ENCODE measurements at places on chromosomes 11 and 22. TPM values are rescaled to one million over a fixed set of nuclear protein-coding genes. Genes with fewer than 3 reads are reported as not detected.

- no peak for DNase-seq
Measured at GRCh38 chr22:48352086-48352911, 1475.4 kb downstream of the BRD1 start.

GRCh38 chr11:32723332-32723731, 71.1 kb downstream of the CCDC73 start:
- DNase-seq: no peak

DNA sequence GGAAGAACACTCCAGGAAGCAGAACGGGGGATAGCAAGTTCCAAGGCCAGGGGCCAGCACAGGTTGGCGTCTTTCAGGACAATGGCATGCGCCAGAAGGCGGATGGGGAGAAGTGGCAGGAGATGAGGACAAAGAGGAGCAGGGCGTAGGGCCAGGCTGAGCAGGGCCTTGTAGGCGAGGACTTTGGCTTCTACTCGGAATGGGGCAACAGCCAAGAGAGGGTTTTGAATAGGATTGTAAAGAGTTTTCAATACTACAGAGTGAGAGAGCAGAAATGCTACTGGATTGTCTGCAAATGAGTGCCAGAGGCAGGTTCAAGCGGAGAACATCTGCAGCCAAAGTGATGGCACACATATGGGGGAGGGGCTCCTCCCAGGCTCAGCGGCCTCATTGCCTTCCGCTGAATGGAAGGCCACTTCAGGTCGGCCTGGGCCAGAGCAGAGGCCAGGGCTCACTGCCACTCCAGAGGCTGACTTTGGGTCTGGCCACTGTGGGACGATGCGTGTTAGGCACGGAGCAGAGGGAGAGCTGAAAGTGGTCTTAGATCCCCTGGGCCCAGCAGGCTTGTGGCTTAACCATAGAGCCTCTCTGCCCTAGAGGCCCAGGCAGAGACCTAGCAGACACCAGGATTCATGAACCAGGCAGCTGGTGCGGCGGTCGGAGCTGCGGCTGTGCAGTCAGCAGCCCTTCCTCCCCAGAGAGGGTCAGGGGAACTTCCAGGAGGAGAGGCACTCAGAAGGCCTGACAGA, 118.2 kb downstream of the DSCAML1 start:
- no peak for DNase-seq

DNA sequence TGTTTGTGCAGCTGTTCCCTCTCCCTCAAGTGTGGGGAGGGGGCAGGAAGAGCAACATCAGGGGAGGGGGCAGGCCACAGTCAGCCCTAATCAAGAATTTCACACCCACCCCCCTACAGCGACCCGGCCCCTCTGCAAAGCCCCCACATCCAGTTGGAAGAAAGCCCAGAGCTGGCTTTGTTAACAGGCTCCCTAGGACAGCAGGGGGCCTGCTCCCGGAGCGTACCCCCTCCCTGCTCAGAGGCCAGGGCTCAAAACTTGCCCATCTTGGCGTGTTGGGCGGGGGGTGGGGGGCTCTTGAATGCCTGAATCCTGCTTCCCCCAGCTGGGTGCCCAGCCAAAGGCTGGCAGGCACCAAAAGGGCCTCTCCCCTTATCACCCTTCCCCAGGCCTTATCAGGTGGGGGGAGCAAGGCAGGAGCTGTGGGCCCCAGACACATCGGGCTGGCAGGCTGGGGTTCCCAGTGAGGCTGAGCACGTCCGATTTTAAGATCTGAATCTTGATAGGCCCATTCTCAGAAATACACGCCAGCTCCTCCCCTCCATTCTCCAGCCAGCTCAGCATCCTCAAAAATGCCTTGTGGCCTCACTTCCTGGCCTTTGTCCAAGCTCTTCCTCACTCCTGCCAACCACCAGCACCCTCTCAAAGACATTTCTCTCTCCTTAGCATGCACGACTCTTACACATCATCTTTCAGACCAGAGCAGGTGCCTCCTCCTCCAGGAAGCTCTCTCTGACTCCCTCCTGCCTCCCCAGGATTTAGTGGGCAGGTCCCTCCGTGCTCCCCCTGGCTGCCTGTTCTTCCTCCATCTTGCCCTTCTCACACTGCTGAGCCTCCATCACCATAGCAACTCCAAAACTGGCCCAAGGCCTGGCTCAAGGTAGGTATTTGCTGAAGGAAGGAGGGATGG, 384.8 kb downstream of the MN1 start:
- DNase-seq: peak; percentile 35

DNA sequence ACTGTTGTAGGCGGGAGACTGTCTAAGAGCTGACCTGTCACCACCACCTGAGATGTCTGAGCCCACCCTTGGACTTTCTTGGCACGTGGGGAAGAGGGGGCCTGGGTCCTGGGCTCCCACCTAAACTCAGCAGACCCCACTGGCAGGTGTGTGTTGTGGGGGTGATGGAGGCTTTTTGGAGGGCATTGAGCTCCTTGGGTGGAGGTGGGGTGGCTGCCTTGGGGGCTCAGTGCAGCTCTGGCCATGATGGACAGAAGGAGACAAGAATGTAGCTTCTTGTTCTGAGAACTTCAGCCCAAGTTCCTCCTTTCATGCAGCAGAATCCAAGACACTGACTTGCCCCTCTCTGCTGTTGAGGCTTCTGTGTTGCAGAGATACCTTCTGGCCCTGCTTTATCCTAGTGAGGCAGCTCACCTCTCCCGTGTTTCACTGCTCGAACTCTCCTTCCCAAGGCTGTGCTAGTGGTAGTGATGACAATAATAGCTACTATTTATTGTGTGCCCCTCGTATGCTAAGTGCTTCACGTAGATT, 116.6 kb upstream of the OR4B1 start:
- no peak for DNase-seq

DNA sequence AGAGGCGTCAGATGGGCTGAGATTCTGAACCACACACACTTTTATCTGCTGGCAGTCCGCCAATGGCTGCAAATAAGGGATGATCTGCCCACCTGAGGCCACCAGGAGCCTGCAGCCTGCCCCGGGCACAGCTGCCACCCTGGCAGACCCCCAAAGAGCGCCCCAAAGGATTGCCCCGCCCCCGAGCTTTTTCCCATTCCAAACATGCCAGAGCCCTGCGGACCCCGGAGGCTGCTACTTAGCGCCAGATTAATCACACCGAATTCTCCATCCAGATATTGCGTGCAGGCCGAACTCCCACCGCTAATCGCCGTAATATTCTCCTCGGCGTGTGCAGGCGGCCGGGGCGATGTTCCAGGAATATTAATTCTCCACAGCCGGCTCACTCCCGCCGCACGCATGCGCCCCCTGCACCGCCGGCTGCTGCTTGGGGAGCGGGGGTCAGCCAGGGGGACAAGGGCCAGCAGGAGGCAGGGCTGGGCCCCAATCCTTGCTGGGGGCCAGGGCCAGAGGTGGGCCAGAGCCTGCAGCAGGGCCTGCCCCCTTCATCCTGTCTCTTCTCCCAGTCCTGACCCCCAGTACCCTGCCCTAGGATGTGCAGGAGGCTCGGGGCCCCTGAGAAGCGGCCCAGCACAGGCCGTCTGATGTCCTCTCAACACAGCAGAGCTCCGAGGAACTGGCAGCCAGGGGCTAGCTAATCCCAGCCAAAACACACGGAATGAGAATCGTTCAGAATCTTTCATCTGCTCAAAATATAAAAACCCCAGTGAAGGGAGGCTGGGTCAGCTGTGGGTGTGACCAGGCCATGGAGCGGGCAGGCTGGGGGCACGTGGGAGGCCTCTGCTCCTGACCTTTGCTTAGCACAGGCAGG, 19.5 kb upstream of the TCF20 start:
- DNase-seq: no peak

DNA sequence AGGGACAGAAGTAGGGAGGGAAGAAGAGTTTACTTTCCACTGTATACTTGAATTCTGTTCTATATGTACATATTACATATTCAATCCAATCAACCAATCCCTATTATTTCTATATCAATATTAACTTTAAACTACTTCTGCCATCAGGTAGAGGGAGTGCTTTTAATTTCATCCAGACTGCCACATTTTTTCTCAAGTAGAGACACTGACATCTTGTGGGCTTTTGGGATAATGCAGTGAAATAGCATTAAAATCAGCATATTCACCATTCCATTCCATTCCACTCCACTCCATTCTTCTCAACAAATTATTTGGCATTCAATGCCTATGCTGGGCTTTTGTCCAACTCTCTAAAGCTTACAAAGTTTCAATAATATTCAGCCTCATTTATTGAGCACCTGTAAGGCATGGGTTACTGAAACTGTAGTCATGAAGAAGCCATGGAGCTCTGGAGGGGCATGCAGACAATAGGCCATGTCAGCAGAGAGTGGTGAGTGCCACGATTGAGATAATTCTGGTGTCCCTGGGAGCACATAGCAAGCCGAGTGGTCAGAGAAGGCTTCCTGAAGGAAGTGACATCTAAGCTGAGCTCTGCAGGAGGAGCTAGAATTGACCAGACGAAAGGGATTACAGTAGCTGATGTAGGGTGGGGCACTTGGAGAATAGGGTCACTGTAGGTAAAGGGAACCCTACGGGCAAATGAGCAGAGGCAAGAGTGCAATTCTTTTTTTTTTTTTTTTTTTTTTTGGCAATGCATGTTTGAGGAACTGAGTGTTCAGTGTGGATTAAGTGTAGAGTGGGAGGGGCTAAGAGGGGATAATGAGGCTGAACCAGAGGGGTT, 12.8 kb upstream of the CLPB start:
- DNase-seq: peak; percentile 79

DNA sequence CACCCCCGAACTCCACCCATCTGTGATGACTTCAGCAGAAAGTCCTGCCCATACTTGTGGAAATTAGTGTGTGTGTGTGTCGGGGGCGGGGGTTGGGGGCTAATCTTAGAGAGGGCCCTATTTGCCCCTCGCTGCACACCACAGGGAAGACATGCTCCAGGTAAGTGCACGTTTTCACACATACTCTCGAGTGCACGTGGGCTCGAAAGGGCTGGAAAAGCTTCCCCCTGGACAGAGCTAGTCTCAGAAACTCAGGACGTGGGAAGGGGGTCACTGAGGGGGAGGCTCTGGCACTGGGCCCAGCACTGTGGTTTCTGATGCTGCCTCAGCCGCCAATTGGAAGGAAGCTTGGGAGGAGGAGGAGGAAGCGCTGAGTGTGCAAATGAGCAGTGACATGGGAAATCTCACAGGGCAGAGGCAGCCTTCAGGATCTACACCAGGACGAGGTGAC, 40.7 kb upstream of the CD82 start:
- DNase-seq: peak; percentile 13

GRCh38 chr11:17508306-17508705, 31.7 kb upstream of the ABCC8 start:
- no peak for DNase-seq

DNA sequence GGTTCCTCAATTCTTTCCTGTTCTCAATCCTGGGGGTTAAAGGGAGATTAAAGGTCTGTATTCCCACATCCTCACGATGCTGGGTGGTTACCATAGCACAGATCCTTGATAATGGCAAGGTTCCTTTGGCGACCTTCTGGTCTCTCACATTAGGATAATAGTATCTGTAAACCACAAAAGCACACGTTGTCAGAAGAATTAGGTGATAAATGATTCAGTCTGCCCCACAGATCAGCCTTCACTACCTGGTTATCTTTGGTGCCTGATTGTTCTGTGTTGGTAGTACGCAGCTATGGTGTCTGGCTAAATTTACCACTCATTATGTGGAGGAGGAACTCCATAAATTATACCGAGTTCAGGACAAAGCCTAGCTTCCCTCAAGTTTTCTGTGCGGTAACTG, 78.4 kb downstream of the C2CD3 start:
- no peak for DNase-seq

DNA sequence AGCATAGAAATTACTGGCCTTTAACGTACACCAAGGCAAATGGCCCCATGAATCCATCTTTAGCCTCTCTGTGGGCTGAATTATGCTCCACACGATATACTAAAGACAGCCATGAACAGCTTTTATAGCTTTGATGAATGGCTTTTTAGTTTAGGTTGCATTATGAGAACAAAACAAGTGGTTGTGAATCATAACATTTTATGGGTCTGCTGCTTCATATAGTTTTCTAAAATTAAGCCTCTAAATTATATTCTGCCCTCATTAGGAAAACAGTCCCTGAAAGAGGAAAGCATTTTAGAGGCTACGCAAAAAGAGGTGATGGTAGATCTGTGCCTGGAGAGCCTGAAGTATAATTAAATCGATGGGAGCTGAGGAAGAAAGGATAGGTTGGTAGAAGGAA, 221.3 kb downstream of the CADM1 start:
- no peak for DNase-seq

DNA sequence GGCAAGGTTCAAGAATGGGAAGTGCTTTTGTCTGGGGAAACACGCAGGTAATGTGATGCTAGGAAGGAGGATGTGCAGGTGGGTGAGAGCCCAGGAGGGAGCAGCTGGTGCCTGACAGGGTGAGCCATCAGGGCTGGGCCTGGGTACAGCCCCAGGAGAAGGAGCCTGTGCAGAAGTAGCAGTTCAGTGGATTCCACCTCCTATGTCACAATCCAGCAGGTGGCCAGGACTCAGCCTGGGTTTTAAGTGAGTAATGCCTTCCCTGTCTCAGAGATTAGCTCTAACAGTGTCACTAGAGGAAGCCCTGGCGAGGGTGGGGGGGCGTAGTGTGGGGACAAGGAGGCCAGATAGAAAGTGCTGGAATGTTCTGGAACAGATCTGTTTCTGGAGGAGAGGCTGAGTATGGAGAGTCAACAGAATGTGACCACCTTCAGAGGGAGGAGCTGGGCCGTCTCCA, 8.1 kb downstream of the RIC8A start:
- no peak for DNase-seq

- DNase-seq: no peak
Measured at GRCh38 chr11:27806122-27806521, 105.9 kb upstream of the BDNF start.

Gene NXPE2
- total RNA-seq: not detected

Gene PGA5
- total RNA-seq: not detected

Gene TRIM51
- total RNA-seq: not detected

Gene KCNJ4
- total RNA-seq: 0.27 TPM
